Stimulated activated CD8-positive, alpha-beta memory T cell treated with anti-CD3 and anti-CD28 coated beads, Interleukin-7, amount 100 ng/mL, for 24 hours (primary cell): ENCODE measurements at places on chromosomes 12 and 14.

DNA sequence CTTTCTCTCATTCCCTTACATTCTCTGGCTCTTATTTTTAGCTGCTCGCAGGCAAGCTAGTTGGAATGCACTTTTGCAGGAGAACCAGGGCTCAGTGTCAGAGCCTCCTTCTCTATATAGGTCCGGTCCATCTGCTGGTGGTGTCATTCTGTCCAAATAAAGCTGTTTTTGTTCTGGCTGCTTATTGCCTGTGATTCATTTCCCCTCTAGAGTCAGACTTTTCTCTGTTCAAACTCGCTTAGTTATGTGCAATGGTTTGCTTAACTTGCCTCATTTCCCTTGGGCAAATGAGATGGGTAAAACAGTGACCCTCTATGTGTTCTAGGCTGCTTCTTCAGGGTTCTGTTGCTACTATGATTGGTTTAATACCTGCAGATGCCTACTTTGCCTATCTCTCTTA, 2.9 kb downstream of the SMARCD1 start:
- no peak for DNase-seq

GRCh38 chr14:20632448-20632830, 9.1 kb downstream of the OR6S1 start:
- DNase-seq = no peak

- DNase-seq = no peak
Measured at GRCh38 chr12:132638541-132639408, 20.2 kb downstream of the P2RX2 start.

- no peak for DNase-seq
Measured at GRCh38 chr12:109716512-109717389, 3.1 kb downstream of the FAM222A start.

DNA sequence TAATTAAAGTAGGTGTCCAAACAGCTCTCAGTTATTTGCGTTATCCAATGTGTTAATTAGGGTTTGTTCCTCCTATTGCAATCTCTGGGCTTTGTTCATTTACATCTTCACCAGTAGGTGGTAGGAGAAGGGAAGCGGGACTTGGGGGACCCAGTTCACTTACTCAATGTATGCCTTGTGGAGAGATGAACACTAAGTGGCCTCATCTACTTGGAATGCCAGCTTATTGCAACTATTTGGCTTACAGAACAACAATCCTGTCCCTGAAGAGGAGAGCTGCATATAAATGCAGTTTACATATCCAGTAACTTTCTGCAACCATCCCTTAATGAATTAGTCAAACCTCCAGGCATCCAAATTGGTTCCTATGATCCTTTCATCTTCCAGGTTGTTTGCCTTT, 417.1 kb upstream of the CCDC196 start:
- no peak for DNase-seq

DNA sequence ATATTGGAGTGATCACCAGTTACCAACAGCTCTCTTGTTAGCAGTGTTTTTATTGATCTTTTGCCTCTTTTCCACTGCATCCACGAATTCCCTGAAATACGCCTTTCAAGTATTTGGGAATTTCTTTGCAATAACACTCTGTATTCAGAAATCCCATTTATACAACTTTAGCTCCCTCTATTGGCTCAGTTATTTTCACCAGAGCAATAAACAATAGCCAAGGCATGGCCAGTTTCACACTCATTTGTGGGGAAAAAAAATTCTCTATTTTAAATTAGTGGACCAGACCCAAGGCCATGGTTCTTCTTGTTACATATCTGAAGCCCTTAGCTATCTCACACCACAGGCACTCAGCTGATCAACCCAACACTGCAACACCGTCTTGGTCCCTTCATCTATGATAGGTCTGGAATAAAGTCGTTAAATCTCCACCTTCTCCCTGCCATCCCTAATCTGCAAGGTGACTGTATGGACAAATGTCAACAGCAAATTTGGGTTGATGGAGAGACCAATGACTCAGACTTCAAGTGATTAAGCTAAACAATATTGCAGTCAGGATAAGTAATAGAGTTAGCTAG, 92.4 kb upstream of the TMEM260 start:
- no peak for DNase-seq

DNA sequence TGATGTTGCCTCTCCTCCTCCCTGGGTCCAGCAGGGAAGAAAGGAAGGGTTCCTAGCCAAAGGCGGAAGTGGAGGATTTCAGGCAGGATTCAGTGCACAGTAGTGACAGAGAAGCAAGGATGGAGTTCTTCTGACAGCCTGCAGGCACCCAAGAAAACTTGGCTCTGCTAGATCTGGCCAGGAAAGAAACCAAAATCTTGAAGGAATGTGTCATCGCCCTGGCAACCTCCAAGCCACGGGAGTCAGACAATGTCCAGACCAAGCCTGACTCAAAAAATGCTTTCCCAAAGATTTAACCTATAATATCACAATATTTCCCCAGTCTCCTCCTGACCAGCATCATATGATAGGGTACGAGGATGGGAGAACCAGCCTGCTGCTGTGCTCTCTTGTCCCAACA, 22.8 kb upstream of the DHRS4 start:
- no peak for DNase-seq

DNA sequence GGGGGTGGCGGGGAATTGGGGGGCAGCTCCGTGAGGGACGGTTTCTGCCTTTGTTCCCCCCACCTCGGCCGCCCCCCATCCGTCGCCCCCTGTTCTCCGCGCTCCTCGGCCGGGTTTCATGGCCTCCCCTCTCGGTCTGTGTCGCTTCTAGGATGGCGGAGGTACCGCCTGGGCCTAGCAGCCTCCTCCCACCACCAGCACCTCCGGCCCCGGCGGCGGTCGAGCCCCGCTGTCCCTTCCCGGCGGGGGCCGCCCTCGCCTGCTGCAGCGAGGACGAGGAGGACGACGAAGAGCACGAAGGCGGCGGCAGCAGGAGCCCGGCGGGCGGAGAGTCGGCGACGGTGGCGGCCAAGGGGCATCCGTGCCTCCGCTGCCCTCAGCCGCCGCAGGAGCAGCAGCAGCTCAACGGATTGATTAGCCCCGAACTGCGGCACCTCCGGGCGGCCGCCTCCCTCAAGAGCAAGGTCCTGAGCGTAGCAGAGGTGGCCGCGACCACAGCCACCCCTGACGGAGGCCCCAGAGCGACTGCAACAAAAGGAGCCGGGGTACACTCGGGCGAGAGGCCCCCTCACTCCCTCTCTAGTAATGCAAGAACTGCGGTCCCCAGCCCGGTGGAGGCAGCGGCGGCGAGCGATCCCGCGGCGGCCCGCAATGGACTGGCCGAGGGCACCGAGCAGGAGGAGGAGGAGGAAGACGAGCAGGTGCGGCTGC, 575 bp downstream of the NAA30 start:
- no peak for DNase-seq

DNA sequence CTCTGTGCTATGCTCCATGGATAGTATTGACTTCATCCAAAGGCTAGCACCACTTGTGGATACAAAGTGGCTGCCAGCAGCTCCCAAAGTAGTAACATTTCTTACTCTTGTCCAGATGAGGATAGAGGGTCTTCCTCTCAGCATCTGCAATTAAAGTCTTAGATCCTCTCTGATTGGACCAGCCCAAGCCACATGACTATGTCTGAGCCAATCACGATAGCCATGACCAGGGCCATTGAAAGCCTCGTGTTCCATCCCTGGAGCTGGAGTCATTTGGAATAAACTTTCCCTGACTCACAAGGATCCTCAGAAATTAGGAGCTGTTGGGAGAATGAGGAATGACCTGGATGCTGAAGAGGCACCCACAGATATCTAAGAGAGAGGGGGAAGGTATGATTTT, 28.5 kb upstream of the SLC24A4 start:
- no peak for DNase-seq

DNA sequence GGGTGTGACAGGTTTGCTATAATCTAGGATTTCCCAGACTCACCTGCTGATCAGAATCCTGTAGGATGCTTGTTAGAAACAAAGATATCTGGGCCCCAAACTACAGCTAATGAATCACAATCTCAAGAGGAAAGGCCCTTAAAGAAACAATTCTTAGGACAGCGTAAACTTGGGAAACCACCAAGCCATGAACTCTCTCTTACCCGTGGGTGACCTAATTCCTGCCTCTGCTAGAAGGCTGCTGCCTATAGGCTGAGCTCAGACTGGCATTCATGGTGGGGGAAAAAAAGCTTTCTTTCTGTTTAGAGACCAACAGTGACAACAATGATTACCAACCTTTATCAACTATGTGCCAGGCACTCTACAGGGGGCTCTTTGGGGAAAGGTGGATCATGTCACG, 213.9 kb upstream of the FKBP4 start:
- DNase-seq = no peak

- no peak for DNase-seq
Measured at GRCh38 chr14:32571551-32571950, 242.5 kb downstream of the AKAP6 start.

- DNase-seq = no peak
Measured at GRCh38 chr14:73312687-73313086, 75.4 kb downstream of the PAPLN start.

GRCh38 chr12:125643055-125643454, 577.8 kb downstream of the AACS start:
- no peak for DNase-seq

DNA sequence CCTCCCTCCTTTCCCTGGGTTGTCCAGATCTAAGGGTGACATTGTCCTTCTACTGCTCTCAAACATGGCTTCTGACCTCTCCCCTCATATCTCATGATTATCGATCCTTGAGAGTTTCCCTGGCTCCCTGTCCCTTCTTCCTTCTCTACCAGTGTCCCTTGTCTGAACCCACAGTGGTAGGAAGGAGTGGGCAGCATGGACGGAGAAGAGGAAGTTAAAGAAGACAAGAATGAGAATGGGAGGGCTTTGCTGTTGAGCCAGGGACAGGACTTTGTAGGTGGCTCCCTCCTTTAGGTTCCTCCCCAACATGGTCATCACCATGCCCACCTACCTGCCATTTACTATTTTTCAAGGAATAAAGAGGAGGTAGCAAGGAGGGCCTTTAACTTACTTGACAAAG, 166.7 kb downstream of the TMEM117 start:
- DNase-seq = no peak

DNA sequence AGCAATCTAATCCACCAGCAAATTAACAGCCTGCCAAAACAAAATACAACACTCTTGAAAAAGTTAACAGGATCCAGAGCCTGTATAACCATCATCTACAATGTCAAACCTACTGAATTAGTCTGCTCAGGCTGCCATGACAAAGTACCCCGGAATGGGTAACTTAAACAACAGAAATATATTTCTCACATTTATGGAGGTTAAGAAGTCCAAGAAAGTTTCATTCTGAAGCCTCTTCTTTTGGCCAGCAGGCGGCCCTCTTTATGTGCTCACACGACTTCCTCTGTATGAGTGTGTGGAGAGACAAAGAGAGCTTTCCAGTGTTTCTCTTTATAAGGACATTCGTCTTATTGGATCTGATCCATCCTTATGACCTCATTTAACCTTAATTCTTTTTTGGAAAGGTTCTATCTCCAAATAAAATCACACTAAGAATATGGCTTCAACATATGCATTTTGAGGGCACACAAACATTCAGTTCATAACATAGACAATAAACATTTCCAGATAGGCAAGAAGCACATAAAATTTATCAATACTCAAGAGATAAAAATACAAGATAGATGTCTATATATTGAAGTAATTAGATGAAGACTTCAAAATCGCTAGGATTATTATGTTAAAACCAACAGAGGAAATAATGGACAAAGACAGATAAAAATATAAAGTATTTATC, 5.9 kb upstream of the RERG start:
- no peak for DNase-seq

- no peak for DNase-seq
Measured at GRCh38 chr14:23351681-23352505, 794 bp downstream of the SLC22A17 start.

DNA sequence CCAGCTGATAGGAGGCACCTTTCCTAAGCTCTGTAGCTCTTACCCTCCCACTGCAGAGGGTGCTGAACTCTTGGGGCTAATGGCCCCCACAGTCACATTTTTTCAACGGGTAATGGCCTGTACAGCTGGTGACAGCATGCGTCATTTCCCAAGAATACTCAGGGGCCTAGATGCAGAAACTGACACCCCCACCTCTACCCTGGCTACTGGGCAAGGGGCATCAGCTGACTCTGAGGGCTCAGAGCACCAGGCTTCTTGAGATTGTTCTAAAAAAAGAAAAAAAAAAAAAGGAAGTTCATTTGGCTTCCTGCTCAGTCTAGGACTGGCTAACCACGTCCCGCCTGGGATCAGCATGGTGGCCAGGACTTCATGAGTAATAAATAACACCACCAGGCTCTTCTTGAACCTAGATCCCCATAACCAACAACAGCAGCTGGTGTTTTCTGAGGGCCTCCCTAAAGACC, 35.2 kb downstream of the ZFP36L1 start:
- no peak for DNase-seq
